Stimulated activated naive CD8-positive, alpha-beta T cell treated with anti-CD3 and anti-CD28 coated beads, Interleukin-15, amount 100 ng/mL, for 72 hours (primary cell): ENCODE measurements at places on chromosomes 11 and 22.

DNA sequence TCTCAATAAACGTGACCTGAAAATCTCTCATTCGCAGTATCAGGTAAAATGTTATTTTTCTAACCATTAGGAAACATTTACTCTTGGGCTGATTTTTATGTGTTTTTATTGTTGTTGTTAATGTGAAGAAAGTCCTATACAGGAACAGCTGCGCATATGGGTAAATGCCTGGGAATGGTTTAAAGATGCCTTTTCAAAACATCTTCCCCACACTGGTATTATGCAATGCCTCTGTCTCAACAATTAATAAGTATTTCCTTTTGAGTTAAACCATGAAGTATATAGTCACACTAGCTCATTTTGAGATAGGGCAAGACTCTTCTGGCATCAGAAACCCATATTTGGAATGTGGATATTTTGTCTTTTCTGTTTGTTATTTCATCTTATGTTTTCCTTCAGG is 13.7 kb upstream of the LIN7C start:
- DNase-seq: no peak

DNA sequence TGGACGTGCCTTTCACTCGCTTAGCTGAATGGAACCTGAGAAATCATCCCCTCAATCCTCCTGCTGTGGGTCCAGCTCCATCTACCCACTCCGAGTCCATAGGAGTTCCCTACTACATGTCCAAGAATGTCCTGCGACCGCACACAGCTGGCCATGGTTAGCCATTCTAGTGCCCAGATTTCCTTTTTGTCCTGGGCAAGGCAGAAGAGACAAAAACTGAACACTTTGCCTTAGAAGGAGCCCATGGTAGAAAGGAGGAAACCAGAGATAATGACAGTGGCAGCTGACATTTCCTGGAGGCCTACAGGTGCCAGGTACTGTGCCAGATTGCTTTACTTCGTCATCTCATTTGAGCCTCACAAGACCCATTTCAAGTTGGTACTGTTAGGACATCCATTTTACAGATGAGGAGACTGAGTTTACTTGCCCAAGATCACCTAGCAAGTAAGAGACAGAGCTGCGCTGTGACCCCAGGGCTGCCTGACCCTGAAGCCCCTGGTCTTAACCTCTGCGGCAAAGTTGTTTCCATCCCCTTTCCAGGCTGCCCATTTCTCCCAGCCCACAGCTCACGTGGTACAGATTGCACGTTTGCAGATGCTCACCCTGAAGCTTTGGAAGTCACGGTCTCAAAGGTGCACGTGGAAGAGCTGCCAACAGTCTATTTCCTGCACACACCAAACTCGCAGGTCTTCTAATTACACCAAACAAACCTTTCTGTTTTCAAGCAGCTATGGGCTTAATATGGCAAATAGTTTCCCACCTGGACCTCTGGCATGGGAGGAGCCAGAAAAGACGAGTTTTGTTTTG is 112.7 kb downstream of the ZBTB16 start:
- DNase-seq: no peak

DNA sequence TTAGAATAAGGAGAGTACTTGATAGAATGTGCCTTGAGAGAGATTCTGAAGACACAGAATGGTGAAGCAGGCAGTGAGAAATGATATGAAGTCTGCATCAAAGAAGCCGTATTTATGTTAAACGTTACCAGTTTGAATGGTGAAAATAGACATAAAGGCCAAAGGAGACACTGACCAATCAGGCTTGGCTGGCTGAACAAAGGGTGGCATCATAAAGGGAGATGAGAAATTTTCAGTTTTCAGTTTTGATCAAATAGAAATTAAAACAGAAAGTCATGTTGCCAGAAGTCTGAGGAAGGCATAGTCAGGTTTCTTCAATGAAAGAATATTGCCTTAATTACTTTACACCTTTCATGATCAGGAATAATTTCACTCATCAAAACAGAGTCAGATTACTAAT is 6.6 kb downstream of the OR51F1 start:
- no peak for DNase-seq

DNA sequence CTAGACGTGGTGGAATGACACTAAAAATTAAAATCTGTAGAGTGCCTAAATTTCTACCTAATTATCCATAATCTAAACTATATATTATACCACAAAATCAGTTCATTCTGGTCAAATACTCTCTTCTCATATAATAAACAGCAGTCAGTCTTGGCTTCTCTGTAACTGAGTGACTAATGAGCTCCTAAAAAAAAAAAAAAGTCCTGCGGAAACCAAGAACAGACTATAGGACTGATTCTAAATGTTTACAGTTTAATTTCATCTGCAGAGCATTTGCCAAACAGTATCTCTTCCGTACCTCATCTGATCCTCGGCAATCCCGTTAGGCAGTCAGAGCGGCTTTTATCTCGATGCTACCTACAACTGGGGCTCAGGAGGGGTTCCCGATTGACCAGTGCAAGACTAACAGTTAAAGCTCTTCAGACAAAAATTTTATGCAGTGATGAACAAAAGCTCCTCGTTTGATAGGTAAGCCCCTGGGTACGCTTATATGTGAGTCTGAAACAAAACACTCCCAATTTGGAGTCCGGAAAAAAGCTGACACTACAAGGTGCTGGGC is 686 bp downstream of the KIF18A start:
- peak; percentile 18 for DNase-seq

- no peak for DNase-seq
Measured at GRCh38 chr22:30371321-30371720, 14.5 kb downstream of the CCDC157 start.

GRCh38 chr11:95231881-95232605 is 1.0 kb upstream of the SESN3 start:
- peak; percentile 78 for DNase-seq

DNA sequence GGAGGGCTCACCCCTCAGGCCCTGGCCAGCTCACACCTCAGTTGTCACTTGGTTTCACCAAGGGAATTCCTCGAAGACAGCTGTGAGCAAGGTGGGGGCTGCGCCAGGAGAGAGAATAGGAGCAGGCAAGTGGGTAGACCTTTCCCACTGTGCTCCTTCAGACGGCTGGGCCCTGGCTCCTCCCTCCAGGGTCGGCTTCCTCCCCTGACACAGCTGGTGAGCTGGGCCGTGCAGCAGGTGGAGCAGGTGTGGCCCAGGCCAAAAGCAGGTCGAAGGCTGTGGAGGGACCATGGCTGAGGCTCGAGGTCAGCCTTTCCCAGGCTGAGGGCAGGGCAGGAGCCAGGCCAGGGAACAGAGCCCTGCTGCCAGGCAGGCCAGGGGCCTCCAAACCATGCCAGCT is 12.5 kb upstream of the MYRF start:
- DNase-seq: no peak

- no peak for DNase-seq
Measured at GRCh38 chr11:131481971-131482370, 111.6 kb downstream of the NTM start.

GRCh38 chr11:30360741-30361140 is 37.8 kb downstream of the ARL14EP start:
- DNase-seq: no peak
